GM23248 (cell line): ENCODE measurements at places on chromosomes 4 and X. TPM values are rescaled to one million over a fixed set of nuclear protein-coding genes. Genes with fewer than 3 reads are reported as not detected.

BMPR1B gene
- 0.76 TPM in 2 replicates for total RNA-seq

HTN3 gene
- total RNA-seq: not detected in 2 replicates

DNA sequence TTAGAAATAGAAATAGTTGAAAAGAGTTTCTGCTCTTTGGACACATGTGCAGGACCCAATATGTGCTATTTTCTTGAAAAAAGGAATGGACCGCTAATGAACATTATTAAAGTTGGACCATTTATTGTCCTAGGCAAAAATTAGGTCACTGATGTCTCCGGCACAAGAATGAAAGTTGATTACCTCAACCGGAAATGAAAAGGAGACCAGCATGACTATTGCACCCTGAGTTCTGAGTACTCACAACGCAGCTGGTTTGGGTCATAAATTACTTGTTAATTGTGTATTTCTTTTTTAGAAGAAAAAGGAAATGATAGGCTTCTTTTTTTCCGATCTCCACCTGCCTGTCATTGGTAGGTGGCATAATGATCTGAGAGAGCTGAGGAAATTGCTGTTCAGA is 232.7 kb downstream of the ARHGAP24 start:
- H3K4me1 ChIP-seq: peaks cover 16% of the 10 kb centered on the region
- H3K27me3 ChIP-seq: no peaks in the 10 kb centered on the region
- peak; percentile 33 for DNase-seq
- H3K36me3 ChIP-seq: no peaks in the 10 kb centered on the region

DNA sequence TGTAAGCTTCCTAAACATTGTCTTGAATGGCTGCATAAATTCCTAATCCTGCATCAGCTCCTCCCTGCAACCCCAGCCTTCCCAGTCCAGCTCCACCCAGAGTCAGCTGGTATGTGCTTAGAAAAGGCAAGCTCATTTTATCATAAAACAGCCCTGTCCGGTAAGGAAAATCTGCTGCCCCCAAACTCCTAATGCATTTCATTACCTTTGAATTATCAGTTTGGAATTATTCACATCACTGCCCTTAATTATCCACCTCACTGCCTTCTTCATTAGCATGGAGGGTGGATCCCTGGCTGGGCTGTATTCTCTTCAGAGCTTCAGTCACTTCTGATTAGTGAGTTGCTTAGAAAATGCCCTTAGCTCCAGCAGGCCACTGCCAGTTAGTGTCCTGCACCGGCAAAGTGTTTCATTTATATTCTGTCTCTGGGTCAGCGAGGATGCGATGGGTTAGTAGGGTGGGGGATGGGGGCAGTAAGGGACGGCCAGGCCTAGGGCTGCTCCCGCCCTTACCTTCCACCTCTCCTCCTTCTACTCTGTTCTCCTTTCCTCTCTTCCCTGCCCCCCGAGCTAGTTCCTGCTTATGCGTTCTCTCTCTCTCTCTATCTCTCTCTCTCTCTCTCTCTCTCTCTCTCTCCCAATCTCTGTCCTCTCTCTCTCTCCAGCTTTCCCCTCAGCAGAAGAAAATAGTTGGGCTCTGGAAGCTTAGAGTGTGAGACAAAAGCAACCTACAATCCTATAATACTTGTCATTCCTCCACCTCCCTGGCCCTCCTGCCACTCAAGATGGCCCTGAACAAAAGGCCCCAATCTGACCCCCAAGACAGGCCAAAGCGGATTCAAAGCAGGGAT is 174.8 kb upstream of the KLF3 start:
- peaks cover 7% of the 10 kb centered on the region; the same call in 1 of the 2 replicates for H3K4me1 ChIP-seq
- no peak overlapping the region for H3K4me3 ChIP-seq
- peak; percentile 27 for DNase-seq
- H3K36me3 ChIP-seq: no peaks in the 10 kb centered on the region
- no peaks in the 10 kb centered on the region for H3K27me3 ChIP-seq
- H3K27ac ChIP-seq: no peak overlapping the region

DNA sequence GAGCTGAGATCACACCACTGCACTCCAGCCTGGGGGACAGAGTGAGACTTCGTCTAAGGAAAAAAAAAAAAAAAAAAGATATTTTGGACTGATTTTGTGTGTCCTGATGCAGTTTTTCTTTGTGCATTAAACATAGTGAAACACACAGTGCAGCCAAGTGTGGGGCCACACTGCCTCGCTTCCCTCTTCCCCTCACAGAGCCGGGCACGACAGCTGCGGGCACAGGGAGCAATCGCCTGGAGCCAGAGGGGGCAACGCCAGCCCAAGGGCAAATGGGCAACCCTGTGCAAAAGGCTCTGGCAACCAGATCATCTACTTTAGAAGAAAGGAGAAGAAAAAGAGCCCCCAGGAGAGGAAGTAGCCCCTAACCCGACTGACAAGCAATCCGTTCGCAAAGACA is 13.5 kb upstream of the CCNQ start:
- H3K4me1 ChIP-seq: no peaks in the 10 kb centered on the region
- no peaks in the 10 kb centered on the region for H3K36me3 ChIP-seq
- no peak for DNase-seq
- no peak overlapping the region for H3K27ac ChIP-seq

DNA sequence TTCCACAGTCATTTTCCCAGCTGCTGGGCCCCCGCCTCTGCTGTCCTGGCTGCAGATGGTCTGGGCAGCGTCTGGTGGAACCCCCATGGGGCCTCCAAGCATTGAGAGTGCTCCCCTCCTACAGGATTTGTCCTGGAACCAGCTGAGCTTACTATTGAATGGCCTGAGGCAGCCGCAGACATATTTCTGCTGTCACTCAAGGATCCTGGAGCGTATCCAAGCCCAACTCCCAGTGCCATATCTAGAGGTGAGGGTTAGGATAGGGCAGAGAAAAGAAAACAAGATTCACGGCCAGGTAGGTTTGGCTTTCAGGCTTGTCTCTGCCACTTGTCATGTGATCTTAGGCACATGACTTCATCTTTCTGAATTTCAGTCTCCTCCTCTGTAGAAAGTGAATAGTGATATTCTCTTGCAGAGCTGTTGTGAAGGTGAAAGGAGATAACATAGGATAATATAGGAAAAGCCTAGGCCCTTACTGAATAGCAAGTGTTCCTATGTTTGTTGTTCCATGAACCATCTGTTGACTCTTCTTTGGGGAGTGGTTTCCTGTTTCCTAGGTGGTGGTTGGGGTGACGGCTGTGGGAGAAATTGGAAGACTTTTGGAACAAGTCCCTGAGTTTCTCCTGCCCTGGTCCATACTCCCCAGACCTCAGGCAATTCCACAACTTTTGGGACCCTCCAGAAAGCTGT is 52.3 kb downstream of the SEPSECS start:
- no peaks in the 10 kb centered on the region for H3K36me3 ChIP-seq
- no peaks in the 10 kb centered on the region for H3K4me1 ChIP-seq
- no peak overlapping the region for H3K4me3 ChIP-seq
- H3K27me3 ChIP-seq: peaks cover 32% of the 10 kb centered on the region
- no peak for DNase-seq

GRCh38 chrX:38484607-38485498 is 76.5 kb upstream of the TSPAN7 start:
- H3K36me3 ChIP-seq: no peaks in the 10 kb centered on the region
- H3K4me3 ChIP-seq: no peak overlapping the region
- H3K27ac ChIP-seq: no peak overlapping the region
